HEK293T (cell line): ENCODE measurements at places on chromosomes 1 and 21.
A peak's percentile ranks its signal among the peaks of the same experiment; 100 is the strongest.

GRCh38 chr1:42949312-42950115 is 9.2 kb downstream of the SLC2A1 start:
- DNase-seq, result no peak

DNA sequence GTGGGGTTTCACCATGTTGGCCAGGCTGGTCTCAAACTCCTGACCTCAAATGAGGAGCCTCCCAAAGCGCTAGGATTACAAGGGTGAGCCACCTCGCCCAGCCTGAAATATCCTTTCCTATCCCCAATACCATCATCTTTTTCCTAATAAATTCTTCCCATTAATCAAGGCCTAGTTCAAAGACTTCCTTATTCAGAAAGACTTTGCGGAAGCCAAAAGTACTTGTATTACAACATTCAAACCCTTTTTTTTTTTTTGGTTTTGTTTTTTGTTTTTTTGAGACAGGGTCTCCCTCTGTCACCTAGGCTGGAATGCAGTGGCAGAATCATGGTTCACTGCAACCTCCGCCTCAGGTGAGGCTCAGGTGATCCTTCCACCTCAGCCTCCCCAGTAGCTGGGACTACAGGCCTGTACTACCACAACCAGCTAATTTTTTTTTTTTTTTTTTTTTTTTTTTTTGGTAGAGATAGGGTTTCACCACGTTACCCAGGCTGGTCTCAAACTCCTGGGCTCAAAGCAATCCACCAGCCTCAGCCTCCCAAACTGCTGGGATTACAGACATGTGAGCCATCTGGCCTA is 7.6 kb downstream of the SLC19A2 start:
- DNase-seq, result no peak

GRCh38 chr1:14039582-14040430 is 339.8 kb downstream of the PRDM2 start:
- no peak for DNase-seq

GRCh38 chr21:41552254-41552653 is 44.3 kb upstream of the TMPRSS2 start:
- no peak for DNase-seq

- peak; percentile 76 for DNase-seq
These were observed 117.7 kb downstream of the CTH start for GRCh38 chr1:70528590-70529333.

- no peak for DNase-seq
These were observed 478 bp downstream of the C2CD2 start for GRCh38 chr21:41953249-41953830.

DNA sequence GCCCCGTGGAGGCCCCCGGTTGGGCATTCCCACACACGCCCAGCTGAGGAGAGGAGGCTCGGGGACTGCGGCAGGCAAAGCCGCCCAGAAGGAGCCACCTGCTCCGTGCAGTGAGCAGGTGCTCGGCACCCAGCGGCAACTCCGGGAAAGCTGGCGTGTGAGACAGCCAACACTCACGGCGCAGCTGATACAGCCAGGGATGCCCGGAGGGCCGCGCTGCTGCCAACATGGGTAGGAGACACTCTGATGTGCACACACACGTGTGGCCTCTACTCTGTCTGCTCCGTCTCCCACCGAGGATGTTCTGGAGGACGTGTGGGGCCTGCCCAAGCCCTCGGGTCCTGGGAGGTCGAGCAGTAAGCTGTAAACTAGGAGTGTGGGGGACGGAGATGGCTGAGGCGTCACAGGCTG is 12.9 kb downstream of the MORN1 start:
- no peak for DNase-seq

DNA sequence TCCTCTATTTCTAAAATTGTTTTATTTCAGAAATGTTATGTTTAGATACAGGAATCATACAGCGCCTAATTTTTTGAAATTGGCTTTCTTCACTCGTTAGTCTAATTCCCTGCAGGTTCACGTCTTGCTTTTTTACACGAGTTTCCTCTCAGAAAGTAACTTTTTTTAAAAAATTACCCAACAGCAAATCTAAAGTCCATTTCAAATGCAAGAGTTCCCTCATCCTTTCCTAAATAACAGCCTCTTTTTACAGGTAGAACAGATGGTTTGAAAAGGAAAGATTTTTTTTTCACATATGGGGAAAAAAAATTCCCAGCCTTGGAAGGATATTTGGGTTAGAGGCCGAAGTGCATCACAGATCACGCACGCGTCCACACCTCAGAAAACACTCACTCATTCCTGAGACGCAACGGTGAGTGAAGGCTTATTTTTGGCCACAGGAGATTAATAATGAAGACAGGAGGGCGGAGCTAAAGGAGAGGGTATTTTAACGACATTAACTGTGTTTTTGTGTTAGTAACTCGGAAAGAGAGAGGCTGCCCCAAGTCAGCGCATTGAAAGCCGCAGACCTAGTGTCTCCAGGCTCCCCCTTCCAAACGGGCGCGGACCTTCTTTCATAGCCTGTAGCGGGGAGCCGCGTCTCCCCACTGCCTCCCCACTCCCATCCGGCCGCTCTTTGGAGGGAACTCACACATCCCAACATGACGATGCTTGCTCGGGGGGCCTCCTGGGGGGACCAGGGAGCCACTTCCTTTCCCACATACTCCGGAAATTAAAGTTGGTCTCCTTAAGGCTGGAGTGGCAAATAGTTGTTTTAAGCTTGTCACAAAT is 969 bp upstream of the RIPK4 start:
- no peak for DNase-seq

DNA sequence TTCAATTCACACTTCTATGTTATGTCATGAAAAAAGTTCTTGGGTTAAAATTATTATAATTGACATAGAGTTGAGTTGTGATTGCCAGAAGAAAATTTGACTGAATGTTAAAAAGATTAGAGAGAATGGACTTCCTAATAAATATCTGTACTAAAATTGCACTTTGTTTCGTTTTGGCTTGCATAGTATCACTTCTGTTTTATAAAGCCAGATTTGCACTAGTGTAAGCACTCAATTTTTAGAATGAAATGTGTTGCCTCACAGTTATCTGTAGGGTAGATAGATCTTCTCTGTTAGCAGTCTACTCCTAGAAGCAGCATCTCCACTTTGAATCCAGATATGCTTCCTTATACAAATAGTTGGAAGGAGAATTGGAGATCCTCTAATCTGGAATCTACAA is 95.2 kb upstream of the MPC2 start:
- no peak for DNase-seq

- no peak for DNase-seq
These were observed 19.7 kb downstream of the RNF220 start for GRCh38 chr1:44424747-44425146.

- no peak for DNase-seq
These were observed 483.9 kb downstream of the PTPRC start for GRCh38 chr1:199122532-199123311.

DNA sequence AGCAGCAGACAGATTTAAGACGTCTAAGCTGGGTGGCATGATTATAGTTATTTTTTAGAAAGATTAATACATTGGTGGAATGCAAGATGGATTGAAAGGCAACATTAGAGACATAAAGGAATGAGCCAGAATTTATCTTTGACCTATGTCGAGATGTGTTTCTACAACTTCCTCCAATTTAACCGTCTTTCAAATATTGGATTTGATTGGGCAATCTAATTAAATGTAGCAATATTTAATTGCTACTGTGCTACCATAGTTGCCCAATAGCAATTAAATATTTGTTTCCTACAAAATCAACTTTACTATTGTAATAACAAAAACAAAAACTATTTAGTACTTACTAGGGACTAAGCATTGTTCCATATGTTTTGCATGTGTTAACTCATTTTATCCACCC is 30.4 kb upstream of the CYP4A22 start:
- DNase-seq, result no peak

GRCh38 chr1:41486371-41487125 is 2.1 kb upstream of the EDN2 start:
- DNase-seq, result no peak

GRCh38 chr1:205849619-205850355 is at the start of gene PM20D1:
Gene PM20D1 (minus strand): TSS chr1:205850132. CDS start chr1:205850072, 60 bp downstream.
- peak; percentile 83 for DNase-seq

DNA sequence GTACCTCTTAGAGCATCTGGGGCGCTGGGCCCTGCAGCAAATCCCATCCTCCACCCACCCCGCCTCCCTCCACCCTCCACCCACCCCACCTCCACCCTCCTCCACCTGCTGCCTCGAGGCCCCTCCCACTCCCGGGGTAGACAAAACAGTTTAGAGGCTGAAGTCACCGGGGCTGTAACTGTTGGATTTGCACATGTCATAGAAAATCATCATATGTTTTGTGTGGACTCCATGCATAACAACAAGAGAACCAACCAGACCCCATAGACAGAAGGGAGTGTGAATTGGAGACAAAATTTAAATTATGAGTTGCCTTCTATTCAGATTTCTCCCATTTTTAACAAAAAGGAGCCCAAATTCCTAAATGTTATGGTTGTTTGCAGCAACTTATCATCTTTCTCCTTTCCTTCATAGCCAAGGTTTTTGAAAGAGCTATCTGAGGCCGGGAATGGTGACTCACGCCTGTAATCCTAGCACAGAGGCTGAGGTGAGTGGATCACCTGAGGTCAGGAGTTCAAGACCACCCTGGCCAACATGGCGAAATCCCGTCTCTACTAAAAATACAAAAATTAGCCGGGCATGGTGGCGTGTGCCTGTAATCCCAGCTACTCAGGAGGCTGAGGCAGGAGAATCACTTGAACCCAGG is 28.2 kb upstream of the LGALS8 start:
- DNase-seq, result no peak

DNA sequence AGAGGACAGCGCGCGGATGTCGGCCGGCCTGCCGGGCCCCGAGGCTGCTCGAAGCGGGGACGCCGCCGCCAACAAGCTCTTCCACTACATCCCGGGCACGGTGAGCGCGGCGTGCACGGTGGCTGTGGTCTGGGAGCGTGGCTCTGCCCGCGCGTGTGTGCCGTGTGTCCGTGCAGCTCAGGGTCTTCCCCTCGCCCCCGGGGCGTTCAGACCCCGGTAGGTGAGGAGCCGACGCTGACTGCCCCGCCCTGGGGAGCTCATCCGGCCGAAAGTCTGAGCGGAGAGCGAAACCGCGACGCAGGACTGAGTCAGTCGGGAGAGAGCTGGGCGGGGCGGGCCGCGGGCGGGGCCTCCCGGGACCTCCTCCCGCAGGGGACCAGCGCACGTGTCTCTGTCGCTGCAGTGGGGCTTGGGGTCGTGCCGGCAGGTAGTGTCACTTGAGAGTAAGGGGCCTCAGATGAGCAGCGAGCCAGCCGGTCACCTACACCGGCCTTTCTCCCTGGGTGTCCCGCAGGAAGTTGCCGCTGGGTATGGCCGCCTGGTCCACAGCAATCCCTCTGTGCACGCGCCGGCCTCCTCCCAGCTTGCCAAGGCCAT is 520 bp downstream of the PLEKHN1 start:
- DNase-seq, result peak; percentile 61

DNA sequence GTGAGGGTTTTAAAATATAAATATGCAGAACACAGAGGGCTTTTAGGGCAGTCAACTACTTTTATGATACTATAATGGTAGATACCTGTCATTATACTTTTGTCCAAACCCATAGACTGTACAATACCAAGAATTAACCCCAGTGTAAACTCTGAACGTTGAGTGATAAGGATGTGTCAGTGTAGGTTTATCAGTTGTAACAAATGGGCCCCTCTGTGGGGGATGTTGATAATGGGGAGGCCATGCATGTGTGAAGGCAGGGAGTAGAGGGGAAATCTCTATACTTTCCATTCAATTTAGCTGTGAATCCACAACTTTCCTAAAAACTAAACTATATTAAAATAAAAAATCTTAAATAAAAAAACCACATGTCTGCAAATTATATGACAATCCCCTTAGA is 193.5 kb upstream of the CAMK1G start:
- DNase-seq, result no peak

- no peak for DNase-seq
These were observed 46.4 kb upstream of the ERG start for GRCh38 chr21:38544661-38545060.

DNA sequence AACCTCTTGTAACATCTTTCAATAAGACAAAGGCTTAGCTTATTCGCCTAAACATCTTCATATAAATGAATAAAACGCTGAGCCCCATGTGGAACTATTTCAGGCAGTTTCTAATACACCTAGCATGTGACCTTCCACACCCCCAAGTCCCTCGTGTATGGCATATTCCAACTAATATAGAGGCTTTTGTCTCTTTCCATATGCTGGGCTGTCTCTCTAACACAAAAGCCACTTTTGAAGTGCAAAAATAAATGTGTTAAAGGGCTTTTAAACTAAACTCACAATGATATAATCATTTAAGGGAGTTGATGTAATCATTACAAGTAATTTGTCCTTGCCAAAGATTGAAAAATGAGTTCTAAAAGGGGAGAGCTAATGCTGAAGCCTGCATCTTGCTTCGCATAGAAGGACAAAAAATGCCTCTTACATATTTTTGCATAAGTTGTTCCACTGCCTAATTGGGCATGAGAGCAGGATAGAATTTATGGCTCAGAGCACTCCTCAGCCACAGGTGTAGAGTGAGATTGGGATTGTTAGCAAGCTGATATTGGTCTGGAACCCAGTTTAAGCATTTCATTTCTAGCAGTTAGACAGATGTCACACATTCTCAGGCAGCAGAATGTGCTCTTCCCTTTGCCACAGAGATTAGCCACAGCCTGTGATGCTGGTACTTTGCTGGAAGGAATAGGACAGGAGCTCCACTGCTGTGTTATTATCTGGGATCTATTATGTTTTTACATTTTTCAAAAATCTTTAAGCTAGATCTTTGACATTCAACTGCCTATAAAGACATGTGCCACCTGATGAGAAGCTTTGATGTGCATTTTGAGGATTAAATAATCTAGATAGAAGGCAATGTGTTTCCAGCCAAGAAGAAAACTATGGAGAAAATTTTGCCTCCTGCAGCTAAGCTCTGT is 1044.4 kb downstream of the ADGRL2 start:
- DNase-seq, result no peak

DNA sequence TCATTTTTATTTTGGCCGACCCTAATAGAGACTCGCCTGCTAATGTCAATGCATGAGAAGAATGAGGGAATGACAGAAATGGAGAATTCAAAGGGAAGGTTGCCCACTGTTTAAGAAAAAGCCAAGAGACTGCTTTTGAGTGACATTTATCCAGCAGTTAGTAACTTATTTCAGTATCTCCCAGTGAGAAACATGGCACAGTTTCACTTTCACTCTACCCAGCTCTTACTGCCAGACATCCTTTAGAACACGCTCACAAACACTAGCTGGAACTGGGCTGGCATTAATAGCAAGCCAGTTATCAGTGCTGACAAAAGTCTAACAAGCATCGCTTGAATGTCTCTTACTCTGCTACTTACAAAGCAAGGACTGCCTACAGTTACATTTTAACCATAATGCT is 8.5 kb downstream of the GGPS1 start:
- no peak for DNase-seq
